Activated naive CD4-positive, alpha-beta T cell (primary cell): ENCODE measurements at places on chromosomes 3 and 15.

- no peak for DNase-seq
Observed at GRCh38 chr3:189123595-189124387, 48.0 kb upstream of the TPRG1 start.

GRCh38 chr15:76172782-76173181 lies 113.0 kb downstream of the TMEM266 start:
- no peak for DNase-seq

- no peak for DNase-seq
Observed at GRCh38 chr3:64061628-64062027, 38.3 kb upstream of the PSMD6 start.

- DNase-seq, result no peak
Observed at GRCh38 chr3:15315003-15315402, 17.4 kb downstream of the SH3BP5 start.

GRCh38 chr15:41553731-41554130 lies 5.3 kb upstream of the TYRO3 start:
- no peak for DNase-seq

DNA sequence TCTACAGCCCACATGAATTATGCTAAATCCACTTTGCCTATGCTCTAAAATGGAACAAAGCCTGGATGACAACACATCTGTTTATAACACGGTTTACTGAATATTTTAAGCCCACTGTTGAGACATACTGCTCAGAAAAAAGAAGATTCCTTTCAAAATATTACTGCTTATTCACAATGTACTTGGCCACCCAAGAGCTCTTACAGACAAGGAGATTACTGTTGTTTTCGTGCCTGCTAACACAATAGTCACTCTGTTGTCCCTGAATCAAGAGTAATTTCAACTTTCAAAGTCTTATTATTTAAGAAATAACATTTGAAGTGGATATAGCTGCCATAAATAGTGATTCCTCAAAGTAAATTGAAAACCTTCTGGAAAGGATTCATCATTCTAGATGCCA lies 70.9 kb downstream of the ANKRD28 start:
- no peak for DNase-seq

DNA sequence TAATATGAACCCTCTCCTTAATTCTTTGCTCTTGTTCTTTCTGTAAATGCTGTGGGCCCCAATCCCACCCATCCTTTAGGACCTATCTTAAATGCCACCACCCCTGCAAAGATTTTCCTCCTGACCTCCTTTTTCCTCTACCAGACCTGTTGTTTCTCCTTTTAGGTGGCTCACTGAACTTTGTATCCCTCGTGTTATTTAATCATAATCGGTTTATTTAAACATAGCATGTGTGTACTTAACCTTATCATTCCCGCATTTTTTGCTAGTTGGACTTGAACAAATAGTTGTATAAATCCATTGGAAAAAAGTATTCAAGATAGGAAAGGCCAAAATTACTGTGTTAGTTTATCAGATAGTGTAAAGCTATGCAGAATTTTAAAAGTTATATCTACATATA lies 988 bp upstream of the NFKBIZ start:
- DNase-seq, result no peak

DNA sequence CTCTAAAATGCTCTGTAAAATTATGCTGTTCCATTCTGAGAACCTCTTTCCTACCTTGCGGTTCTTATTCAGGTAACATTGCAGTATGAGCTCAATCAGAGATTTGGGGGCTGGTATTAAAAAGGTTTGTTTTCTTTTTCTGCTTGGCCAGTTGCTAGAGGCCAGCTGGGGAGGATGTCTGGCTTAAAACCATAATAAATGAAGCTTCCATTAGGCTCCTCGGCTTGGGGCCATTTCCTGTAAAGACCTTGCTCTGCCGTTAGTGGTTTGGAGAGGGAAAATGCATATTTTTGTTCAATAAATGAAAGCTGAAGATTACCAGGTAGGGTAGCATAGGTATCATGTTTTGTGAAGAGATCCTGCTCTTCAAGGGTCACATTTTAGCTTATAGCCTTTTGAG lies 55.2 kb downstream of the MCTP2 start:
- no peak for DNase-seq

DNA sequence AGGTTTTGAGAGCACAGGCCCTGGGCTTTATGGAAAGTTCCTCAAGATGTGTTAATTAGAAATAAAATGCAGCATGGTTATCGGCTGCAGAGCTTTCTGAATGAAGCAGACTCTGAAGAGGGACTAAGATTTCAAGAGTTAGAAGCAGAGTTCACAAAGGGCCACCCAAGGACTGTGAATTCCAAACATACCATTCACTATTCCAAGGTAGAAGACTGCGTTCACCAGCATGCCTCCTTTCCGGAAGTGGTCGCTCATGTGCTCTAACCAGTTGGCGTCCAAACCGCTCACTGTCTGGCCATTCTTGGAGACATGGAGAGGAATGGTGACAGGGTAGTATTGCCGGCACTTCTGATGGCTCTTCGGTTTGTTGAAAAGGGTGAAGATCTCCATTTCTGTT lies 104.9 kb downstream of the OXNAD1 start:
- DNase-seq, result no peak

GRCh38 chr3:12759693-12760565 lies 870 bp upstream of the TMEM40 start:
- no peak for DNase-seq

- no peak for DNase-seq
Observed at GRCh38 chr3:54304877-54305276, 182.5 kb downstream of the CACNA2D3 start.

GRCh38 chr15:49731187-49732099 lies 110.6 kb downstream of the DTWD1 start:
- DNase-seq, result no peak

- DNase-seq, result no peak
Observed at GRCh38 chr15:90588427-90588826, 58.7 kb downstream of the CRTC3 start.

DNA sequence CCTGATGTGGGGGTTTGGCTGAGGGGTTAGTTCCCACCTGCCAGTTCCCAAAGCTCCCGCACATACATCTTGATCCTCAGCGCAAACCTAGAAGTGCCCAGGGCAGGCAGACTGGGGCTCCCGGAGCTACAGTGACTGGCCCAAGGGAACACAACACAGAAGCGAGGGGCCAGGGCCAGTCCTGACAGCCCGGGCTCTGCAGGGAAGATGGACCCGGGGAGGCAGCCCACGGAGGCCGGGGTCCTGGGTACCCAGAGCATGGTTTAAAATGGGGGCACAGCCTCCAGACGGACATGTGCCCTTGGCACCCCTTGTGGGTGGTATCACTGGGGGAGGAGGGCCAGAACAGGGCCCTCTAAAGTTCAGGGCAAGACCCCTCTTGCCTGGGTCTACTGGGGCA lies 5.1 kb downstream of the CPN2 start:
- DNase-seq, result no peak

GRCh38 chr15:84625123-84625522 lies 24.3 kb downstream of the ZSCAN2 start:
- DNase-seq, result no peak

GRCh38 chr15:99092554-99093172 lies 12.2 kb upstream of the SYNM start:
- DNase-seq, result no peak

DNA sequence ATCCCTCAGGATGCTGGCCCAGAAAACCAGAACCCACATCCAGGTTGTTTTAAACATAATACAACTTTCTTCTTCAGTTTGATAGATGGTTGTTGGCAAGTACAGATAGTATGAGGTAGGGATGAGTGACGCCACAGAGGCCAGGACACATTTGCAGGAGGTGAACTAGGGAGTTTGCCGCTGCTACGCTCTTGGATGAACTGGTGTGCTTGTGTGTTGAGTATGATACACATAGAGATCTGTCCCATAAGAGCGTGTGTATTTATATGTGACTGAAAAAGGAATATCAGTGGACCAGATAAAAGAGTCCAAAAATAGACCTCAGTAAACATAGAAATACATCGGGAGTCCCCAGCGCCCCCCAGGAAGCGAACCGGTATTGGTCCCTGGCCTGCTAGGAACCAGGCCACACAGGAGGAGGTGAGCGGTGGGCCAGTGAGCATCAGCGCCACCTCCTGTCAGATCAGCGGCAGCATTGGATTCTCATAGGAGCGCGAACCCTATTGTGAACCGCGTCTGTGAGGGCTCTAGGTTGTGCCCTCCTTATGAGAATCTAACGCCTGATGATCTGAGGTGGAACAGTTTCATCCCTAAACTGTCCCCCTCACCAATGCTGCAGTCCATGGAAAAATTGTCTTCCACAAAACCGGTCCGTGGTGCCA lies 98.1 kb downstream of the LRRK1 start:
- DNase-seq, result no peak

- DNase-seq, result no peak
Observed at GRCh38 chr3:190644766-190645165, 130.9 kb downstream of the IL1RAP start.

DNA sequence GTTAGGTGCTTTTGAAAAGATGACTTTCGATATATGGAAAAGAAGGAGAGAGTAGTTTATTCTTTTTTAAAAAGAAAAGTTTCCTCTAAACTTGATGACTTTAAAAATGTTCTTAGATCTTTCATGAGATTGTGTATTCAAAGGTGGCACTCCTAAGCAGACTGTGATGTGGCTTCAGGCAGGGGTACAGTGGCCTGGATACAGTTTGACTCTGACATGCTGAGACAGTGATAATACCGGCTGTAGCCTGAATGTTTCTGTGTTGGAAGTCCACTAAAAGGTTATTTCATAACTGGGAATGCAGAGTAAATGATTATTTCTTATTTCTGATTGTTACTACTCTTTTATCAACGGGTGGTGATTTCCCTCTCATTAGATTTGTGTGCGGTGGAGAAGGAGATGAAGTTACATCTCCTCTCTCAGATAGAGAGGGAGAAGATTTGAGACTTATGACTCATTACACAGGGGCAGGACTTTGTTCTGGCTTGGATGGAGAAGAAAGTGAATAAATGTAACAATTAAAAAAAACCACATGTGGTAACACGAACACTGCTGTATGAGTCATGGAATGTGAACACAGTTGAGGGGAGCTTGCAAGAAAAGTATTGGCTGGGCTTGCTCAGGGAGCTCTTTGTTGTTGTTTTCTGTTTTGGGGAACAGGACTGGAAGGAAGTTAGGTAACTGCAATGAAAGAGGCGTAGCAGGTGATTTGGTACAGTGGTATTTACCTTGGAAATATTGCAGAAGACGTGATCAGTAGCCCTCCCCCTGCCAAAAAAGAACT lies 21.6 kb downstream of the SPTSSB start:
- no peak for DNase-seq

DNA sequence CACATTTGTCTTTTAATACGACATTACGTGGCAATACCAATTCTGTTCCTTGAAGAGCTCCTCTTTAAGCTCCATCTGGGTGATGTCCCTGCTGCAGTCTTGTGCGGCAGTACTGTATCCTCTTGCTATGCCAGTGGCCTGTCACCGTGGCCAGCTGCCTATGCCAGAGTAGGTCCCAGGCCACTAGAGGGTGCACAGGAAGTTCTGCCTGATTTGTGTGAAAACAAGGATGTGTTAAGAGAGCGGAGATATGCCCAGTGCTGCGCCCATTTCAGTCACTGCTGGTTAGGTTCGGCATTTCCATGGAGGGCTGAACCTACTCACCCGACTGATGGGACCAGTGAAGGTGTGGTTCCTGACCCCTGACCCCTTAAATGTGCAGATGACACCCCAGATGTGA lies 25.2 kb downstream of the NIPA1 start:
- DNase-seq, result no peak

GRCh38 chr3:141436180-141436579 lies 50.6 kb upstream of the RASA2 start:
- DNase-seq, result no peak

DNA sequence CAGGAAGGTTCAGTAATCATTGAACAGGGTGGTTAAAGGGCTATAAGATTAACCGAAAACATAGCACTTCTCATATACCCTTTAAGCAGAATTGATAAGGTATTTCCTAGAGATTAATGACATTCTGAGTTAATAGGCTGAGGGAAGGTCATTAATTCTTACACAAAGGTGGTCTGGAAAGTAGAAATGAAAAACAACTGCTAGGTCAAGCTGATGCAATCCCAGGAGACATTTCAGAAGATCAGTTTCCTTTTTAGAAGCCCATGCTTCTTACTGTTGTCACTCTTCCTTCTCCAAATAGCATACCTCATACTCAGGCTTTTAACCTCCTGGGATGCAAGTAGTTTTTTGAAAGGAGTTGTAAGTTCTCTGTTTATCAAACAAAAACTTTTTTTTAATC lies 8.8 kb downstream of the FILIP1L start:
- no peak for DNase-seq

DNA sequence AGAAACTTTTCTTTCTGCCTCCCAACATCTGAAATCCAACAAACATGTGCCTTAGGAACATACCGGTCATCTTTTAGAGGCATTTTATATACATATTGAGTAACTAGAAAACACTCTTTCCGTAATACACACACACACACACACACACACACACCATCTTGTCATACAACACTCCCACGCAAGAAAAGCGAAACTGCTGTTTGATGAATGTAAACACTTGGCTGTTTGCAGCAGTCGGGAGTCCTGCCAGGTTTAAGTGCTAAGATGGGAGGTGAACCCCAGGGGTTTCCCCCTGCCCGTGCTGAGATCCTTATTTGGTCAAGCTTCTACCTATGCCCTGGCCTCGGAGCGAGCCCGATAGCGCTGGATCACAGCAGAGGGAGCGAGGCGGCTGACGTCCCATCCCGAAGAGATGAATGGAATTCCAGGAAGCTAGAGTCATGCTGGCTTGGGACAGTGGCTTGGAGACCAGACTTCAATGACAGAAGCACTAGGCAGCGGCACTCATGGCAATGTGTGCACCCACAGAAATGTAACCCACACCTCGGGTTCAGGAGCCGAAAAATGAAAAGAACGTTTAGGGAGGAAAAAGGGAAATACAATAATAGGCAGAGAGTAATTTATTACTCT lies 1.3 kb upstream of the THBS1 start:
- no peak for DNase-seq

DNA sequence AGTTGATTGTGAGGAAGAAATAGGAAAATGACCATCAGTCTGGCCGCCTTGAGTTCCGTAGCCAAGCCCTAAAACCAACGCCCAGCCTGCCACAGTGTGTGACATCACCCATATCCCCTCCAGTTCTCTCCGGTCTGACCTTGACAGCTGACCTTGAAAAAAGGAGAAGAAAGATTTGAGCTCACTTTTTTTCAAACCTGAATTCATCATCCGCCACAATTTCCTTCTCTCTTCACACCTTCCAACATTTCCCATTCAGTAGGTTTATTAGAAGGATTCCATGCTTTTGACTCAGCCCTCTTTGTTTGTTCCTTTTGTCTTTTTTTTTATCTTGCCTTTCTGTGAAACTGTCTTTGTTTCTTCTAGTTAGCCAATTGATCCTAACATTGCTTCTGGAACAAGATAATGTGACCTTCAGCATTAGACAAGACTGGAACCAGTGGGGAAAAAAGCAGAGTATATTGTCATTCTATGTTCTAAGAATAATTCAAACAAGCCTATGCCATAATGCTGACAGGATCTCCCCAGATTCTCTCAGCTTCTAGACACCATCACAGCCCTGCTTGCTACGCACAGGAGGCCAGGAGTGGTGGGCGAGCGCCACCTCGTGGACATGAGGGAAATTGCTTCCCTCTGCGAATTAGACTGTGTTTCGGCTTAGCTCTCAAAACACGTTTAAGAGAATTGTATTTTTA lies 283.1 kb downstream of the FGF12 start:
- DNase-seq, result peak; percentile 5
